ENCODE measurements at places on chromosomes 1 and 21.

DNA sequence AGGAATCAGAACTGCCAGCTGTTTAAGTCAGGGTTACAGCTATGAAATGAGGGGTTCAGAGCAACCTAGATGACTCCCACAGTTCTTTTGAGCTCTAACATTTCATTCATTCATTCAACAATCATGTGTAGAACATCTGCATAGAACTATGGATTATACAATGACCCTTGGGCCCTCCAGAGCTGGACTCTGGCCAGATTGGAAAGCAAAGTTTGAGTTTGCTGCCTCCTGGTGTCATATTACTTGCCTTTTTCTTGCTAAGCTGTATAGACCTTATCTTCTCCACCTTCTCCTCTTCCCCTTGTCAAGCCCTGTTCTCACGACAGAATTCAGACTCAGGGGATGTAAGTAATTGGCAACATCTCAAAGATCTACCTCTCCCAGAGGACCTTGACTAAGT lies 4.0 kb downstream of the CASQ2 start:
- no peak for DNase-seq

DNA sequence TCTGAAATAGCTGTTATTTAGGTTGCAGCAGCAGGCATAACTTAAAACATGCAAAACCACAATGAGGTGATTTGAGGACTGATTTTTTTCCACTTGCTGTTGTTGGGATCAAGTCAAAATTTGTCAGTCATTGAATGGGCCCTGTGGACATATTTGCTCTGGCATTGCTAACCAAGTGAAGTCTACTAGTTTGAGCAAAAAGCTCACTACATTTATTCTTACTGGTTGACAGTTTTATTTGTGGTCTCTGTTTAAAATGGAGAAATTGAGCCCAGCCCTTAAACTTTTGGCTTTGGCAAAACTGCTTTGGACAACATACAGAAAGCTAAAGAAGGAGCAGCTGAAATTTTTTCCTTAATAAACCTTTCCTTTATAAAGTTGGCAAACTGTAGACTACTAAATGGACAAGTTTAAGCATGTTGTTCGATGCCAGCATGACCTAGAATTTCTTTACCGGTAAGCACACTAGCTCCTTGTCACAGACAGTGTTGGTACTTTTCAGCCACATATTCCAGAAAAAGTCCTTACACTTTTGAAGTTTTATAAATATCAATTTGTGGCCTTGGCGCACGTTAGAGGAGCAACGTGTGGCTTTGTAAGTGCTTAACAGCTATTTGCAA lies 234.6 kb downstream of the USP25 start:
- DNase-seq: no peak

DNA sequence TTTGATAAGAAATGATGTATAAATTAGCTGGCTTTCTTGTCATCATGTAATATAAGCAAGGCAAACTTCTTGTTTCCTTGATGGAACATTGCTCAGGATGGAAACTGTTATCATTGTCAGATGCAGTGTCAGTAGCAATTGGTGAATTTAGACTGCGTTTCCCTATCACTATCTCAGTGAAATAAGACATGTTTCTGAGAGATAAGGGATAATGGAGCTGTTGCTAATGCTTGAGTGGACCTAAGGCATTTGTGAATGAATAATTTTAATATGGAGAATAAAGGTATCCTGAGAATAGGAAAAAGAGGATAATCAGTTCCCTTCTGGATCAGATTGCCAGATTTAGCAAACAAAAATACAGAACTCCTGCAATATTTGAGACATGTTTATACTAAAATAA lies 160.9 kb downstream of the HLX start:
- DNase-seq: no peak

- no peak for DNase-seq
These were observed 642 bp downstream of the RSRP1 start for GRCh38 chr1:25246600-25247023.

DNA sequence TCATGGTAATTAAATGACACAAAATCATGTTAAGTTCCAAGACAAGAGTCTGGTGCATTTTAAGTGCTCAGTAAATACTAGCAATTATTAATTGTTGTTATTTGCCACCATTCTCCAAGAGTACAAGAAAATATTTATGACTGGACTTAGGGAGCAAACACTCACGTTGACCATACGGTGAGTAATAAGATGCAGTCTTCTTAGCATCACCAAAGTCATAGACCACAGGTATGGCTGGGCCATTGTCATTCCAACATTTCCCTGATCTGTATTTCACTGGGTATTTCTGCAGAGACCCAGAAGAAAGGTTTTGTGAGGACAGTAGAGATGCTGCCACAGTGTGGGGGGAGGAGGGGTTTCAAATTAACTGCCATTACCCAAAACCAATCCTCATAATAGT lies 4.7 kb downstream of the ITLN2 start:
- DNase-seq: no peak

GRCh38 chr1:214324896-214325800 lies 44.2 kb downstream of the SMYD2 start:
- no peak for DNase-seq

GRCh38 chr1:90204023-90204590 lies 209.2 kb downstream of the ZNF326 start:
- no peak for DNase-seq

- DNase-seq: no peak
These were observed 17.7 kb upstream of the PTPRC start for GRCh38 chr1:198620951-198621824.

- DNase-seq: no peak
These were observed 146.0 kb upstream of the KIAA0040 start for GRCh38 chr1:175338387-175339135.

DNA sequence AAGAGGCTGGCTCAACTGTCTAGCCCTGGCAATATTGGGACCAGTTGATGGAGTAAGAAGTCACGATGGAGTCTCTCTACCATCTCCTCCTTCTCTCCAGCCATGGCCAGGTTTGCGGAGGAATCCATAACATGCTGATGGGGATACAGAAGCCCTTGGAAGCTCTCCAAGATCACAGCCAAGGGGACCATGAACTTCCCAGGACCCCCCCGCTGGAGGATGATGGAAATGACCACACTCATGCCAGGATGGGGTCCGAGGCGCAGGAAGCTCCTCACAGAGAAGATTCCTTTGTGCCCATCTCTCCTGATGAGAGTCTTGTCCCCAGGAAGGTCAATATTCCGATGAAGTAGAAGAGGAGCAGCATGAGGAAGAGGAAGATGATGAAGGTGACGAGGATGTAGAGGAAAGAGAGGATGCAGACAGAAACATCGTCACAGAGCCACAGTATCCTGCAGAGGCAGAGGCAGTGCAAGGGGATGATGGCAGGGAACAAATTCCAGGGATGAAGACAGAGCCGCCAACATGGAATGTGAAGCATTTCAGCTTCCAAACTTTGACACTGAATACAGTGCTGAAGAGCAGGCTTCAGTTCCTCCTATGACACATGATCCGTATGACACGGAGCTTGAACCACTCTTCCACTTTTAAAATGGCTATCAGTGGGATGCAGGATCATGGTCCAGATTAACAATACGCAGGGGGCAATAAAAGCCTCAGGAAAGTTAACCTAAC lies 57.9 kb upstream of the EDN2 start:
- DNase-seq: no peak

- peak; percentile 65 for DNase-seq
These were observed 112.5 kb upstream of the F3 start for GRCh38 chr1:94654031-94654430.

DNA sequence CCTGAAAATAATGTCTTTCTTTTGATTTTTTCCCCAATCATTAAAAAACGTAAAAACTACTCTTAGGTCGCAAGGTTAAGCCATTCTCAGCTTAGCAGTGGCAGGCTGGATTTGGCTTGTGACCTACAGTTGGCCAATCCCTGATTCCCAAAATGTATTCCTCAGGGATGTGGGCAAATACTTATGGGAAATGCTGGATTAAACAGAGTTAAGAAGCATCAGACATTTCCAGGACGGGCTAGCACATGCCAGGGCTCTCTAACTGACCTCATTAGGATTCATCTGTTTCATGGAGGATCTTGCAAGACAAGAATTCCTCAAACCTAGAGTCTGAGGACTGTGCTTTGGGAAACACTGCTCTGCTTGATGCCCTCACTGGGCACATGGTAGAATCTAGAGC lies 982 bp upstream of the IL24 start:
- no peak for DNase-seq
